NCI-H1092 treated with DMSO at 0.1 percent for 48 hours (cell line): ENCODE measurements at places on chromosomes 13 and 19.

- DNase-seq, result peak; percentile 2
Observed at GRCh38 chr19:42440357-42441048, 2.2 kb downstream of the CXCL17 start.

DNA sequence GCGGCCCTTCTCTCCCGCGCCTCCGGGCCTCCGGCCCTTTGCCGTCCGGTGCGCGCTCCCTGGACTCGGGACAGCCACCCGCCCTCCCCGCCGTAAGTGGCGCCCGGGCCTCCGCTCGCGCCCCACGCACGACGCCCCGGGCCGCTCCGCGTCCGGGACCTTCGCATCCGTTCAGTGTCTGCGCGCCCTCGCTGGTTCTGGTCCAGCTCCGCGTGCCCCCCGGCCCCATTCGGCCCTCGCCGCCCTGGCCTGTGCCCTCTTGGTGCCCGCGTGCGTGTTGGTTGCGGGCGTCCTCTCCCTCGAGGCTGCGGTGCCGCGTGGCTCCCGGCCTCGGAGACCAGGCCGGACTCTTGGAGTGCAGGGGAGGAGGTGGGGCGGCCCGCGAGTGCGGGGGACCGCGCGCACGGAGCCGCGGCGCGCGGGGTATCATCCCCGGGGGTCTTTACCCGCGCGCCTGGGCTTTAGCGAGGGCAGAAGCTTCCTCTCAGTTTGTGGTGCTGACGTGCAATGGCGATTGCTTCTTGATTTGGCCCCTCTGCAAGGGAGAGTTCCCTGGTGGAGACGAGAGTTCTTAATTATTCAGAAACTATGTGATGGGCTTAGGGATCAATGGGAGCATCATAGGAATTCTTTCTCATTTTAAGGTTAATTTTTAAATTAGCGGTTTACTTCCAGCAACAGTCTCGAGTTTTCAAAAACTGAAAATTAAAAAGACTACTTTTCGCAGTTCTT is 757 bp downstream of the WASF3 start:
- DNase-seq, result no peak

GRCh38 chr13:76570510-76570971 is 315.7 kb downstream of the KCTD12 start:
- no peak for DNase-seq

DNA sequence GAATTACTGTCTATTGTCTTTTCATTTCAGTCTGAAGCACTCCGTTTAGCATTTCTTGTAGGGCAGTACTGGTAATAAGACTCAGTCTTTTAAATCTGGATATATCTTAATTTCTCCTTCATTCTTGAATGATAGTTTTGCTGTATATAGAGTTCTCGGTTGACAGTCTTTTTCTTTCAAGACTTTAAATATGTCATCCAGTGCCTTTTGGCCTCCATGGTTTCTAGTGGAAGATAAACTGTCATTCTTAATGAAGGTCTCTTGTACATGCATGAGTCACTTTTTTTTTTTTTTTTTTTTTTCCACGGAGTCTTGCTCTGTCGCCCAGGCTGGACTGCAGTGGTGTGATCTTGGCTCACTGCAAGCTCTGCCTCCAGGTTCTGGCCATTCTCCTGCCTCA is 27.2 kb upstream of the ZDHHC20 start:
- no peak for DNase-seq

- no peak for DNase-seq
Observed at GRCh38 chr13:49838989-49839388, 46.5 kb upstream of the KPNA3 start.

- DNase-seq, result no peak
Observed at GRCh38 chr13:111895896-111896821, 170.8 kb upstream of the SOX1 start.

DNA sequence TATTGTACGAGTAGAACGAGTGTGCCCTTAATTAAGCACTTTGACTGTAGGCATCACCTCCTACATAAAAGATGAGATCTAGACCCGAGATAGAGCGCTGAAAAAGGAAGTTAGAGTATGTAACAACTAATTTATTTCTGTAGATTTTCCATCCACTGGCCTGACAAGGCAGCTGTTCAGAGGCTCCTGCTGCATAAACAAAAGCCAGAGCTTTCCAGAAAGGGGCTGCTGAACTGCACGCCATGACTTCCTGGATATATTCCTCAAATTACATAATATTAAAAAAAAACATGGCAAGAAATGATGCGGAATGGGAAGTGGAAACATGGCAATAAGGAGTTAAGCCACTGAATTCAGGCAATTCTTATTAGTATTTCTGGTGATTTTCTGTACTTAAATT is 89.7 kb downstream of the AKAP11 start:
- no peak for DNase-seq

- no peak for DNase-seq
Observed at GRCh38 chr13:41765020-41765419, 195.9 kb downstream of the VWA8 start.

DNA sequence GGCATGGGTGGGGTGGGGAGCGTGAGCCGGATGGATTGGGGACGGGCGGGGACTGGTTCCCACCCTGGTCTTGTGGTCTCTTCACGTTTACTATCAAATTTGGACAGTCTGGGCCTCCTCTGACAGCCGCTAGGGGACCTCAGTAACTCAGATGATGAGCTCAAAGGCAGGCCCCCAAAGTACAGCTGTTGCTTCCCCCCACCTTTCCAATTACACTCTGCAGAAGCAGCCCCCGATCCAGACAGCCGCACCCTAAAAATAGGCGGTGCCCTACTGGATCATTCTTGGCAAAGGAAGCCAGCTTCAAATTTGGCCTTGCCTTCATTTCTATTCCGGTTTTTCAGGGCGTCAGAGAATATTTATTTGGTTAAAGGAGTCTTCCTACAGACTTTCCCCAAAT is 1.9 kb upstream of the FOXO1 start:
- no peak for DNase-seq

- no peak for DNase-seq
Observed at GRCh38 chr13:21065686-21066085, 4.3 kb upstream of the LATS2 start.

DNA sequence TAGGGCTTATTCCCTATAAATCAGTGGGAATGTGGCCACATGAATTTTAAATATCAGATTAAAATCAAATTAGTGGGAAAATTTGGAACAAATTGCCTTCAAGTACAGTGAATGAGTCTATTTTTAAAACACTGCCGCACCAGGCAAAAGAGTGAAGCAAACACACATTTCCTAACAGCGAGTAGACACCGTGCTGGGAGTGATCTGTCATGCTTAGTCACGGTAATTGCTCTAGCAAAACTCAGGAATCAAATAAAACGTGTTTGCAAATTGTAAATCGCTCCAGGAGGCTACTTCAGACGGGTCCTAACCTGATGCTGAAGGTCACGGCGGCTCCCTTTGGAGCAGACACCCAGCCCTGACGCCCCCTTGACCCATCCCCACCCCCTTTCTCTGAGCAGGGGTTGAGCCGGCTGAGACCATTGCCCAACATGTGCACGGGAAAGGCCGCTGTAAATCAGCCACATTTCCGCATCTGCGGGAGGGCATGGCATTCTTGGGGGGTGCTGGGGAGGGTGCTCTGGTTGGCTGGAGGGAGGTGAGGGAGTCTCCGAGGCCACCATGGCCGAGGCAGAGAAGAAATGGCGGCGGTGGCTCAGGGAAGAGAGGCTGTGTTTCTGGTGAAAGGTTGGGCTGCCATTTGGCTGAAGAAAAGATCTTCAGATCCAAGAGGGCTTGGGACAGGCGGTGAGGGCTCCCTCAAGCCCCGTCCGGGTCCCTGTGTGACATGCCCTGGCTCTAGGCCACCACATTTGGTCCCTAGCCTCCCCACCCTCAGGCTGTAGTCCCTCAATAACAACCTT is 8.9 kb downstream of the CEBPA start:
- peak; percentile 38 for DNase-seq

DNA sequence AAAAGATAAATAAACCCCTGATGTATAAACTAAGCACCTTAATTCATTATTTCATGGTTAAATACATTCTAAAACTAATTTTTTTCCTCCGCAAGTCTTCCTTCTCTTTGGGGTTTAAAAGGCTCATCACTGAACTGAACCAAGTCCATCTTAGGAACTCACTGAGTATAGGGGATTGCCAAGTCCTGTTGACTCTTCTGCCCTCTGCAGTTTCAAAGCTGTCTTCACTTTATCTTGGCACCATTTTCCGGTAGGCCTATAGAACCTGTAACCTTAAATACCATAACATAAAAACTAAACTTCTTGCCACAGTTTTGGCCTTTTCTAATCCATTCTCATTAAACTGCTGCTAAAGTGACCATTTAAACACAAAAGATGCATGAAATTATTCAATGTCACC is 66.5 kb upstream of the USPL1 start:
- no peak for DNase-seq

- DNase-seq, result no peak
Observed at GRCh38 chr19:29700498-29700897, 14.6 kb downstream of the C19orf12 start.

DNA sequence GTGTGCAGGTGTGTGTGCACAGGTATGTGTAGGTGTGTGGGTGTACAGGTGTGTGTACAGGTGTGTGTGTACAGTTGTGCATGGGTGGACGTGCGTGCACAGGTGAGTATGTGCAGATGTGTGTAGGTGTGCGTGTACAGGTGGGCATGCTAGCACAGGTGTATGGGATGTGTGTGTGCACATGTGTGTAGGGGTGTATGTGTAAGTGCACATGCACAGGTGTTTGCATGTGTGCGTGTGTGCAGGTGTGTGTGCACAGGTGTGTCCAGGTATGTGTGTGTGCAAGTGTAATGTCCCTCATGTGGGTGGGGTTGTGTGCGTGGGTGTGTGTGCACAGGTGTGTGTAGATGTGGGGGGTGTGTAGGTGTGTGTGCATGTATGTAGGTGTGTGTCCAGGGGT is 27.5 kb upstream of the TFDP1 start:
- no peak for DNase-seq

DNA sequence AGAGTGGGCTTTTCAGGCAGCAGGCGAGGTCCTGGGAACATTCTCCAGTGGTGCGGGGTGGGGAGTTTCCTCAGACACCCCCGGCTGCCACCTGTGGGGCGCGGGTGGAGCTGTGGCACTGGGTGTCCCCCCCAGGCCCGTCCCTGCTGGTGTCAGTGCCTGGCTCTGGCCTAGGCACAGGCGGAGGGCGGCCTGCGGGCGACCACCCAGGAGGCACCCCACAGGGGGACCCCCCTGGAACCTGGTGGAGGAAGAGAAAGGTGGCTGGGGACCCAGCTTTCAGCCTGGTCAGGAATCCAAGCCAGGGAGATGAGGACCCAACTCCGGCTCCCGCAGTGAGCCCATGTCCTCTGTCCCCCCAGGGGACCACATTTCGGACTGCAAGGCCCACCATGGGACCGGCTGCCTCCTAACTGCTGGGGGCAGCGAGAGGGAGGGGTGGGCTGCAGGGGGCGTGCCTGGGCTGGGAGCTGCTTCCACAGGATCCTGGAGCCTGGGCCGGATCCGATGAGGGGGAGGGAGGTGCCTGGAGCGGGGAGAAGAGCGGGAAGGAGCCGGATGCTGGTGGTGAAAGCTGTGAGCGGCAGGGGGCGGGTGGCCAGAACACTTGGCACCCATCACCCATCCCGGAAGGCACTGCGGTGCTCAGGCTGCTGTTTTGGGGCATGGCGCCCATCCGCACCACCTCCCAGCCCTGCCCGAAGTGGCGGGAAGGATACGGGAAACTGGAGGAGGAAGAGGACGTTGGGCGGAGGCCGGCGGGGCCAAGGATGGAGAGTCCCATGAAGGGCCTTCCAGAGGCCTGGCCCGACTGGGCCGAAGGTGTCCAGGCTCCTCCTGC is 5.5 kb upstream of the CTXN1 start:
- no peak for DNase-seq

DNA sequence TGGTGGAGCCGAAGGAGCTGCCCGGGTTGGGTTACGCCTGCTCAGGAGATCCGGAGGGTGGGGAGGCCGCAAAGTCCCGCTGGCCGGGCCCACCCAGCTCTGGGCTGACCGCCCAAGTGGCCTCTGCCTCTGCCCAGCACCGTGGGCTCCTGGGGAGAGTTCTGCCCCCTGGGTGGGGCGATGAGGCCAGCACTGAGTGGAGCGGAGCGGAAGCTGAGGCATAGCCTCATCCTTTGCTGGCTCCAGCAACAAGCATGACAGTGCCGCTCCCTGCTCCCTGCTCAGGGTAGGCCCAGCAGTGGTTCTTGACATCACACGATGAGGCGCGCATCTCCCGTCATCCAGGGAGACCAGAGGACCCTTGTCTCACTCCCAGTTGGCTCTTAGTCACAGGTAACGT is 22.5 kb downstream of the CCDC8 start:
- DNase-seq, result no peak

- DNase-seq, result peak; percentile 6
Observed at GRCh38 chr19:13154911-13155471, 4.8 kb downstream of the IER2 start.

- DNase-seq, result no peak
Observed at GRCh38 chr13:113158946-113159345, 498 bp downstream of the PROZ start.

DNA sequence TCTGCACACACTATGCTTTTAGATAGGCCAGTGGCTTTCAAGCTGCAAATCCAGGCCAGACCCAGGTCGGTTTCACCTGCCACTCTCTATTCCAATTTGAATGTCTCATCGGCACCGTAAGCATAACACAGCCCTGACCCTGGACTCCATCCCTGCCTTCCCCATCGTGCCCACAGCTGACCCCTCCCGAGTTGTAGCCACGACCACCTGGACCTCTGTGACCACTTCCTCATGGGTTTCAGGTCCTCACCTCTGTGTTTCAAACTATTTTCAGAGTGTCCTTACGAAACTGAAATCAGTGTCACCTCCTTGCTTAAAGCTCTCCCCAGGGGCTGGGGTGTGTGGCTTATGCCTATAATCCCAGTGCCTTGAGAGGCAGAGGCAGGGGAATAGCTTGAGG is 9.0 kb upstream of the HSH2D start:
- DNase-seq, result no peak
